NCI-H69 (cell line): ENCODE measurements at places on chromosomes 5 and 9.

- peak; percentile 9 for DNase-seq
Measured at GRCh38 chr5:138334867-138335447, 3.1 kb upstream of the FAM53C start.

GRCh38 chr5:168916266-168916665 is 337.1 kb upstream of the PANK3 start:
- peak; percentile 9 for DNase-seq

DNA sequence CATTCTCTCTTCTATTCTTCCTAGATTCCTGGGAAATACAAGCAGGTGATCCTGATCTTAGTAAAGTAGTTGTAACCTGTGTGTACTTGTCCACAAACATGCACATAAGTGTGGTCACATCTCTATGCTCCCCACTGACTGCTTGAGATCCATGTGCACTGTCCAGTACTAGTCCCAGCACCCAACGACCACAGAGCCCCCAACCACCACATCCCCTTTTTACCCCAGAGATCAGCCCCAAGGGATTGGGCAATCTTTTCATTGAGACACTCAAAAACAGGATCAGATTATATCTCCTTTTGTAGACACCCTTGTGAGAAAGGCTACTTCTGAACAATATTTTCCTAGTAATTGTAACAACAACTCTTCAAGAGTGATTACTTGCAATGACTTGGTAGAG is 240.6 kb downstream of the ACTL7B start:
- DNase-seq: no peak

- no peak for DNase-seq
Measured at GRCh38 chr9:101098392-101098791, 69.9 kb downstream of the PLPPR1 start.

DNA sequence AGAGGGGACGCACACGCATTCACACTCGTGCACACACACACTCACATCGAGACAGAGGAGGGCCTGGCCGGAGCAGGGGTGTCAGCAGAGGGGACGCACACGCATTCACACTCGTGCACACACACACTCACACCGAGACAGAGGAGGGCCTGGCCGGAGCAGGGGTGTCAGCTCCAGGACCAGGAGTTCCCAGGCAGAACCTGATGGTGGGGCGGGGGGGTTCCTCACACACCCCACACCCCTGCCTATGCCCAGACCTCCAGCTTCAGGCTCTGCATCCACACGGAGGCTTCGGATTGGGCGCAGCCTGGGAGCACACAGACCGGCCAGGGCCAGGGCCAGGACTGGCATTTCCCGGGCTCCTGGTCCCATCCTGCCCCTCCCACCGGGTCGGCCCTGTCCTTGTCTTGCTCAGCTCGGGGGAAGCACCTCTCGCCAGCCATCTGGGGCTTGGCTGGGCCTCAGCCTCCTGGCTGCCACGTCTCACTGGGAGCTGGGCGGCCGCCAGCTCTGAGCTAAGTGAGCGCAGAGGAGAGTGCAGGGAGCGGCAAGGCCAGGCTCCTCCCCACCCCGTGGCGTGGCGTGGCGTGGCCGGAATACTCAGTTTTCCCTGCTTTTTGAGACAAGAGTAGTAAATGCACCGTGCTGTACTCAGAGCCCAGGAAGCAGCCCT is 31.3 kb downstream of the ADAMTS2 start:
- no peak for DNase-seq

- DNase-seq: no peak
Measured at GRCh38 chr5:55836191-55836590, 15.0 kb upstream of the IL31RA start.

DNA sequence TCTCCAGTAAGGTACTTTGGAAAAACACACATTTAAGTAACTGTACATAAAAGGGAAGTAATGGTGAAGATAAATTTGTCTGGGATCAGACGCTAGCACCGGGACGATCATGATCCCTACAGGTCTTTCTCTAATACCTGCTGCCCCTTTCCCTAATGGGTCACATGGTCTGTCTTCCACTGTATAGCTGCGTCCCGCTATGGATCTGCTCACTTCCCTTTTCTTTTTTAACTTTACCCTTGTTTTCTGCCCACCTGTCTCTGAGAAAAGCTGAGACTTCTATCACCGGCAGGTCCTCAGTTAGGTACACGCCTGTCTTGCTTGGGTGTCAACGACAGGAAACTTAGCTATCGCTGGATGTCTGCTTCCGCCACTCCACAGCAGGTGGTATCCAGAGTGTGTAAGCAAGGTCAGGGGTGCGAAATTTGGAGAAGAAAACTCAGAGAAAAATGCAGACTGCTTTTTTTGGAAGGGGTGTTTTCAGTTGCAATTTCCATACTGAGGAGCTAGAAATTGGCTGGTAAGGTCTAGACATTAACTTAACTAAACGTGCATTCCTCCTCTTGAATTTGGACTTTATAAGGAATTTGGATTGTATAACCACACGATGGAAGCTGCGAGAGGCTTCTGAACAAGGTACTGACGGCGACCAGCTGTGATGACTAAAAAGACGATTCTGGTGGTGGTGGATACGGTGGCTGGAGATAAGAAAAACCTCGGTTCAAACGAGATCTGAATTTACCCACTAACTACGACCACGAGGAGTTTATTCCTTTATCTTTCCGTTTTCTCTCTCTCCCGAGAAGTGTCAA is 1.1 kb upstream of the ICE1 start:
- peak; percentile 73 for DNase-seq

DNA sequence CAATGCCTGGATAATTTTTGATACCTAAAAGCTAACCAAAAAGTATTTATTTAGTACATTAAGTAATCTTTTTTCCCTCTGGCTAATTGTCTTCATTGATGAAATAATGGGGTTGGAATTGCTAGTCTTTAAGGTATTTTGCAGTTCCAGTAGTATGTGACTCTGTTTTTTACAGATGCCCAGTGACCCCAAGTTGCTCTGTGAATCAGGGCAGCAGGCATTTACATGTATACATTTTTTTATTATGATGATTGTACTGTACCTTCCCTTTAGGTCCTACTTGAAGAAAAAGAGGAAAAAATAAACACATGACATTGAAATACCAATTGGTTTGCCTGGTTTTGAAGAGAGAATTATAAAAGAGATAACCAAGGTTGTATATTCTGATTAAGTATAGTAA is 385.5 kb downstream of the ADGRV1 start:
- no peak for DNase-seq

DNA sequence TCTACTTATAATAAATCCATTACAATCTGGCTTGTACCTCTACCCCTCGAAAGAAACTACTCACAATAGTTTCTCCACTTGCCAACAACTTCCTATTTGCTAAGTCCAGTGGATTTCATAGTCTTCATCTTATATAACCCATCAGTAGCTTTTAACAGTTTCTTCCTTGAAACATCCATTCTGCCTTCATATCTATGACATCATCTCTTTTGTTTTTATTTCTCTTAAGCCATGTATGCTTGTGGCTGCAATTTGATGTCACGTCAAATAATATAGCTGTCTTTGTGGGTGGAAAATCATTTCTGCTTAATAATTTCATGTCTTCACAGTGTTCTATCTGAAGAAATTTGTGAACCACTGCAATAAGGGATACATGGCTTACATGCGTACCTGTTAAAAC is 77.5 kb upstream of the GRHPR start:
- no peak for DNase-seq

DNA sequence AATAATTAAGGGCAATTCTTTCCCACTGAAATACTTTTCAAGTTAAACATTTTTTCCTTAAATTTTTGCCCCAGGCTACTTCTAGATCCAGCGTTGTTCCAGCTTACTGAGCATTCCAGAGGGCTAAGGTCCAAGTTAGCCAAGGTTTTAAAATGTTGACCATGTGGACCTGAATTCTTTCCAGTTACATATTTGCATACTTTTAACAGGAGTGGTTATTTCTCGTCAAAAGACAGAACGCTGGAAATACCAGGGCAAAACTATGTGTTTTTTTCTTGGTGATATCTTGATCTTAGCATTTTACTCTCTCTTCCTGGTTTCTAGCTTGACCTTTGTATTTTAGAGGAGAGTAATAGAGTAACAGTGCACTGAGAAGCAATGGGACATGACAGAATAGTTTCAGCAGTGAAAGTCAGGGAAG is 32.8 kb downstream of the TMC1 start:
- DNase-seq: no peak

GRCh38 chr9:28808042-28808441 is 1234.8 kb upstream of the C9orf72 start:
- DNase-seq: peak; percentile 88

GRCh38 chr9:81893929-81894328 is 34.3 kb upstream of the SPATA31D4 start:
- DNase-seq: no peak

DNA sequence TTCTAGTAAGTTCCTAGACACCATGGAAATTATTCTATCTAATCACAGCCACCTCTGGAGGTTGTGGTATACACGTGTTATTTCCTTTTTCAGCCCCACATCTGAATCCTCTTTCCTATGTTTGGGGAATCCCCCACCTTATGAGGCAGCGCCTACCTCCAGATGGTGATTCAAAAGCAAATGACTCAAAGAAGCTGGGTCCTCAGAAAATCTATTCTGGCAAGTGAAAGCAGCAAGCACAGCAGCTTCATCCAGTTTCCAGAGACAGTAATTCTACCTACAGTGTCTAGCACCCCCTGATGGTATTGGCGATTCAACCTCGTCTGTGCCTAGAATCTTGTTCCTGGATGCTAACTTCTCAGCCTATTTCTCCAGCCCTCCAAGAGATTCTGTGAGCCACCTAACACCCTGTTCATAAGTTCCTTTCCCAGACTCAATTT is 43.0 kb downstream of the STRBP start:
- peak; percentile 69 for DNase-seq

DNA sequence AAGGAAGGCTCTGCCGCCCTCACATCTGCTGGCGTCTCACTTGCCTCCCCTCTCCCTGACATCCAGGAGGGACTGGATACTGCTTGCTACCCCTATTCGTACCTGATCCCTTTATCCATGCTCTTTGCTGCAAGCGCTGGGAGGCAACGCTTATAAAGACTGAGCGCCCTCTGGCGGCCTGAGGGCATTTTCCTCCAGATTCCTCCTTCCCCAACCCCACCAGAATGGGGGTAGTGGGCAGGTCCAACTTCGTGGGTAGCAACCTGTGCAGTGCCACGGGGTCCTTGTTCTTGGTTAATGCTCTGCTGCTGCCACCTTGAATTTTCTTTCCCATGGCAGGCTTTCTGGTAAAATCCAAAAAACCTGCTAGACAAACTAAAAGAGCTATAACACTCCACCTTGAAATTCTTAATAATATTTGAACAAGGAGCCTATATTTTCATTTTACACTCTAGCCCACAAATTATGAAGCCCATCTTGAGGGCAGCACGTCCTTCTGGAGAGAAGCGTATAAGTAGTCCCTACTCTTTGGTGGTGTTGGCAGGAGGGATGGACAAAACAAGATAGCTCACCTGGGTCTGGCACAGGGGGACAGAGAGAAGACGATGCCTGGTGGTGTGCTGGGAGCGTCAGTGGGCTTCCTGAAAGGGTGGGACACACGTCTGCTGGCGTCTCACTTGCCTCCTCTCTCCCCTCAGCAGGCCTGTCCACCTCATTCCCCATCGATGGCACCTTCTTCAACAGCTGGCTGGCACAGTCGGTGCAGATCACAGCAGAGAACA is 52.5 kb downstream of the JADE2 start:
- DNase-seq: peak; percentile 90

DNA sequence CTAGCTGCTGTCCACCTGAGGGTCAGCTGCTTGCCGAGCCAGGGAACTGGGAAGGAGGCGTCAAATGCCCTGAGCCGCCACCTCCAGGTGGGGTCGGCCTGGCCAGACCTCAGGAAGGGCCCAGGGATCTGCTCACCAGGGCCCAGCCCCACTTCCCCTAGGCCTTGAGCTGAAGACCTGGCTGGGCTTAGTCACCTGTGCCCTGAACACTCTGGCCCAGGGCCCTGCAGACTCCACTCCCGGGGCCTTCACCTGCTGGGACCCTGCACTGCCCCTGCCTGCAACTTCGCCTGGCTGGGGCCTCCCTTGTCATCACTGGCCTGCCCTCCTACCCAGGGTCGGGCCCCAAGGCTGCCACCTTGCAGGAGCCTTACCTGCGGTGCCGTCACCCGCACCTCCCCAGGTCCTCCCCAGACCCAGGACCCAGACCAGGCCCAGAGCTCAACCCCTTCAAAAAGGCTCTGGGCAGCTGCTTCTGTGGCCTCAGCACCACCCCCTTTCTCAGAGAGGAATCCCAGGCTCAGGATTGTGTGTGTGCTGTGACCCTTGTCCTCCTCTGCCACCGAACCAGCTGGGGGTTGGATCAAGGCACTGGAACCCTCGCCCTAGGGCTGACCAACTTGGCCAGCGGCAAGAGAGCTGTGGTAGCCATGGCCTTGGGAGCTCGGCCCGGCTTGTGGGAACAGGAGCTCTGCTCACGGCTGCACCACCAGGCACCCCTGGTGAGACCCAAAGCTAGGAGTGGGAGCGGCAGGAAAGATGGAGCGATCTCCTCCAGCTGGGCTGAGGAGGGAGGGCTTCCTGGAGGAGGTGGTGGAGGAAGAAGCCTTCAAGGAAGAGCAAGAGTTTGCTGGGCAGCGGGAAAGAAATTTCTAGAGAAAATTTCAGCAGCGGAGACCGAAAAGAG is 1.2 kb upstream of the NELFB start:
- DNase-seq: peak; percentile 65

GRCh38 chr9:106403081-106403480 is 459.9 kb upstream of the ZNF462 start:
- DNase-seq: no peak

GRCh38 chr5:149488645-149489306 is 62.5 kb downstream of the CSNK1A1 start:
- DNase-seq: peak; percentile 11

DNA sequence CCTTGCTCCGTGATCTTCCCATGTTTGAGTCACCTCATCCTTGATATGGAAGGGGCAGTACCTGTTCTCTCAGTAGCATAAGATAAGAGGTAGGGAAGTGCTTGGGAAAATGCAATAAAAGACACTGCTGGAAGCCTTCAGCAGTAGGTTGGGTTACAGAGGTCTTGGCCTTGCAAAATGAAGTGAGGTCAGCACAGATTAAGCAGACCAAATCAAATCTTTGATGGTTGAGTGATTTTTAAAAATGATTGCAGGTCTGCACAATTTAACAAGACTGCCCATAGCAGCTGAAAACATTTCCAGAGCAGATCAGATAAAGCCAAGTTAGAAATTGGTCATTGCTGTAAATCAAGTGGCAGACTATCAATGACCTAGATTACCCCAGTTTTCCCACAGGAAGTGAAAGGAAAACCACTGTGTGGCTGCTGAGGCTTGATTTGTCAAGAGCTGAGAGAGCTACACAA is 32.9 kb downstream of the PALM2AKAP2 start:
- peak; percentile 36 for DNase-seq

DNA sequence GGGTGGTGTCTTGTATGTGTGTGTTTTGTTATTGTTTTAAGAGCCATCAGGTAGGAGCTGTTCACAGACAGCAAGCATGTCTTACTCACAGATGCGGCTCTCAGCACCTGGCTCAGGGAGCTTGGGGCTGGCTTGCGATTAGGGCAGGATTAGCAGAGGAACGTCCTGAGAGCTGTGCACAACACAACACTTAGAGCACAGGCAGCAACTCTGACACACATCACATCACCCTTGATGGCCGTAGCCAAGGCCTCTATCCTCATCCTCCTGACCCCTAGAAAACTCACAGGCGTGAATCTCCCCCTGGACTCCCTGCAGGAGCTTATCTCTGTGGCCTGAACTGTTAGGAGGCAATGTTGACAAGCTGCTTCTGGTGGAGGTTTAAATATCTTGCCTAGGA is 7.1 kb upstream of the IL17B start:
- DNase-seq: no peak

- DNase-seq: peak; percentile 66
Measured at GRCh38 chr9:35696520-35697215, 6.9 kb upstream of the TPM2 start.
